Activated CD4-positive, alpha-beta T cell treated with anti-CD3 and anti-CD28 coated beads, Interleukin-2, amount 50 U/mL, for 48 hours (primary cell): ENCODE measurements at places on chromosomes 6 and 20.

DNA sequence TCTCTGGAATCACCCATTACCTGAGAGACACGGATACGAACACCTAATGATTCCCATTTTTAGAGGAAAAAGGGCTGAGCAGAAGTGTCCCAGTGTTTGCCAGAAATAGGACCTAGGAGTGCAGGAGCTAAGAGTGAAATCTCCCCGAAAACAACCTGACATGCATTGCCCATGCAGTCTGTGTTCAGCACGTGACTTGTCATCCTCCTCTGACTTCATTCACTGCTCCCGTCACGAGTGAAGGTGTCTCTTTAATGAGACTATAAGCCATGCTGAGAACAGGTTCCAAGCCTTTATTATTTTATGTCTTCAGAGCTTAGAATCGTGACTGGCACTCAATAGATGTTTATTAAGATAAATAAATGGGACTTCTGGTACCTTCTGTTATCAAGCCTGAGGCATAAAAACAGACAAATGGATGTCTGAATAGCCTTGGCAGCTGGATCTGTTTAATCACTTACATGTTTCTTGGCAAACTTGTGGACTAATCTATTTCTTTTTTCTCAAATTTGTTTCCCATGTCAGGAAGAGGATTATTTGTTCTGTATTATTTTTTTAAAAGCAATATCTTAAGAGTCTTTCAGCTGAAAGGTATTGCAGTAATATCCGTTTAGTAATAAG, 3.7 kb upstream of the MLIP start:
- no peak for DNase-seq

DNA sequence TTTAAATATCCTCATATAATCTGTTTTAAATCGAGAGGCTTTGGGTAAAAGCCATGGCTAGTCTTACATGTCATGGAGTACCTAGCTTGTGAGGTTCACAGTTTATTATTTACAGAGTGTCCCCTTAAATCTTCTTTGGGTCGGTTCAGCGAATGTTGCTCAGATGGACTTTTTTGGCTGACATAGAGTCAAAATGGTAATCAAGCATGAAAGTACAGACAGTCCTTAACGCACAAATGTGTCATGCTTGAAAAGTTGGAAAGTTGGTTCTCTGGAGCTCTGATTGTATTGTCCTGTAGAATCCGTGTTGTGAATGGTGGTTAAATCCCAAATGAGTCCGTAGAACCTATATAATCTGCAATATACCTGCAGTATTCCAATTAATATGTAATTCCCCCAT, 22.0 kb downstream of the PTPN1 start:
- no peak for DNase-seq

DNA sequence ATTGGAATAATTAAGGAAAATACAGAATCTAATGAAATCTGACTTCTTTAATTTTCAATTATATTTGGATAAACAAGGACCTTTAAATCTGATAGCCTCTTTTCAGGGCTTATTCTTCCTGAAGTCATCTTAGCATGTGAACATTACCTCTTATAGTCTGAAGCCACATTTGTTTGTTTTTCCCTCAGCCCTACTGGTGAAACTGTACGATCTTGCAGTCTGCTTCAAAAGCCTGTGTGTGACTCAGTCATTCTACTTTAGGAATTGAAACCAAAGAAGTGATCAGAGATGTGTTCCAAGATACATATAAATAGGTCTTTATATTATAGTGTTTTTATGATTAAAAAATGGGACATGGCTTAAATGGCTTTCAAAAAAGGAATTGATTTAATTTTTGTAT, 67.5 kb downstream of the MACROD2 start:
- DNase-seq: no peak

GRCh38 chr6:152416652-152417051, 220.5 kb downstream of the SYNE1 start:
- no peak for DNase-seq

DNA sequence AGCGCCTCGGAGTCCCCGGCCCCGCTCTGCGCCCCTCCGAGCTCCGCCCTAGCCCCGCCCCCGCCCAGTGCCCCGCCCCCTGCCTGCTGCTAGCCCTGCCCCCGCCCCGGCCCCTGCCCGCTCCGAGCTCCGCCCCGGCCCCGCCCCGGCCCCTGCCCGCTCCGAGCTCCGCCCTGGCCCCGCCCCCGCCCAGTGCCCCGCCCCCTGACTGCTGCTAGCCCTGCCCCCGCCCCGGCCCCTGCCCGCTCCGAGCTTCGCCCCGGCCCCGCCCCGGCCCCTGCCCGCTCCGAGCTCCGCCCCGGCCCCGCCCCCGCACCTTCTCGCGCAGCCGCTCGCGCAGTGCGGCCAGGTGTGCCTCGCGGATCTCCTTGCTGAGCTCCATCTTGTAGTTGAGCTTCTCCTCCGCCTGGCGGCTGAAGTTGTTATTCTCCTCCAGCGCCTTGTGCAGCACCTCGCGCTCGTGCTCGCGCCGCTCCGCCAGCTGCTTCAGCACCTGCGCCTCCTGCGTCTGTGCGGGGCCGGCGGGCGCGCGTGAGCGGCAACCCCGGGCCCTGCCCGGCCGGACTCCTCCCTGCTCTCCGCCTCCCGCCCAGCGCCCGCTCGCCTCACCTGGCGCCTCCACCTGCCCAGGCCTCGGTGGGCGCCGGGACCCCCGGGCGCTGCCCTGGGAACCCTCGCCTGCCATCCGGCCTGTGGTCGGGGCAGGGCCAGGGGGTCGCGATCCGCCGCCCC, 11.3 kb downstream of the STMN3 start:
- peak; percentile 97 for DNase-seq

- DNase-seq: no peak
These were observed 824.8 kb upstream of the FLRT3 start for GRCh38 chr20:15162079-15162647.

DNA sequence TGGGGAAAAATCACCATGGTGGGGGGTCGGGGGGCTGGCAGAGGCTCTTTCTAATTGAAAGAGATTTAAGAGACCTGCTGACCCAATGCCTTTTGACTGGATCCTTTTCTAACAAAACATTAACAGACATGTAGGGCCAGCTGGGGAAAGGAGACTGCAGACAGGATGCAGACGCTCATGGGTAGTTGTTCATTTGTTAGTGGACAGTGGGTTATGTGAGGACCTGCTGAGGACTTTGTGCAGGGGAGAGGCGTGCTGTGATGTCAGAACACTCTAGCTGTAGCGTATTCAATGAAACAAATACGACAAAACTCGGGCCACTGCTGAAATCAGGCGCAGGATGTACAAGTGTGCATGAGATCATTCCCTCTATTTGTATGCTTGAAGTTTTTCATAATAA, 1.2 kb downstream of the IP6K3 start:
- DNase-seq: no peak

DNA sequence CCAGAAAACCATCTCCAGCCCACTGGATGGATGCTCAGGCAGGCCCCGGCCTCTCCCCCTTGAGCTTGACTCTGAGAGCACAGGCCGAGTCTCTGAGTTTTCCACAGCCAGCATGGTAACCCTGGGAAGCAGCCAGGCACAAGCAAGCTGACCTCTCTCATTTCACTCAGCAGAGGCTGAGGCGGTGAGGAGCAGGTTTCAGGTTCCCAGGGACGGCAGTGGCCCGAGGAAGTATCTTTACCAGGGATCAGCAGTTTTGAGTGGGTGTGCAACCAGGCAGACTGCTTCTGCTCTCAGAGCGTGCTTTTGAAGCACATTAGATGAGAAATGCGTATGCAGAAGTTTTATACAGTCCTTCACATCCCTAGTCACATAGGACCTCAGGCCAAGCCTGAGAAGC, 12.6 kb downstream of the HCK start:
- no peak for DNase-seq

GRCh38 chr6:149529650-149530049, 16.2 kb downstream of the PPIL4 start:
- no peak for DNase-seq

DNA sequence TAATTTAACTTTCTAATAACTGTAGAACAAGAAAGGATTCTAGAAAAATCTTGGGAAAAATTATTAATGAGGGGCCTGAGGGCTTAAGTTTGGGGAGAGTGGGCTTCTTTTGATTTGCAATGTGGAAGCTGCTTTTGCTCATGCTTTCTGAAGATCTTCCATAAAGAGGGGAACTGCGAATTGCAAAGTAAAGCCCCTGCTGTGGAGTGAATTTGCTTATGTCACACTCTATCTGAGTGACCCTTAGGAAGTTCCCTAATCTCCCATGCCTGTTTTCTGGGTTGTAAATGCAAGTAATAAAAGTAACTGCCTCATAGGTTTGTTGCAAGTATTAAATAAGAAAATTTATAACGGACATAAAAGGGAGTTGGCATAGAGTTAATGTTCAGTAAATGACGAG, 301.2 kb downstream of the PLCB1 start:
- no peak for DNase-seq

DNA sequence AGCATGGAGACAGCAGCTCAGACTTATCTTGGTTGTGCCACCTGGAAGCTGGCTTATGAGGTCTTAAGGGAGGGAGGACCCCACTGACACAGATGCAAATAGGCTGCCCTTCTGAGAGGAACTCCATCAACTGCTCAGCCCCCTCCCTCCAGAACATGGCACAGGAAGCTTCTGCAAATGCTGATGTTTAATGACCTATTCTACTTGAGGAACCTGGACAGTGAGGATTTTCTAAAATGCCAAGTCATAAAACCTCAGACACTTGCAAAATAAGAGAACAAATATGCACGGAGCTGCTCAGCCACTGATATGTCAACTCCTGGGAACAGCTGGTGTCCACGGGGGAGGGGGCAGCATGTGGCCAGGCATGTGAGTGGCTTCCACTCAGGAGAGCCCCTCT, 3.5 kb downstream of the CST9 start:
- DNase-seq: no peak

GRCh38 chr6:156593127-156593526, 184.1 kb upstream of the ARID1B start:
- DNase-seq: no peak

- no peak for DNase-seq
These were observed 296.3 kb downstream of the OGFRL1 start for GRCh38 chr6:71584712-71585436.

GRCh38 chr6:14086701-14087100, 30.9 kb upstream of the CD83 start:
- no peak for DNase-seq

GRCh38 chr20:50067018-50067417, 45.9 kb downstream of the UBE2V1 start:
- no peak for DNase-seq

- DNase-seq: no peak
These were observed 63.8 kb downstream of the MBOAT1 start for GRCh38 chr6:20148433-20148832.

DNA sequence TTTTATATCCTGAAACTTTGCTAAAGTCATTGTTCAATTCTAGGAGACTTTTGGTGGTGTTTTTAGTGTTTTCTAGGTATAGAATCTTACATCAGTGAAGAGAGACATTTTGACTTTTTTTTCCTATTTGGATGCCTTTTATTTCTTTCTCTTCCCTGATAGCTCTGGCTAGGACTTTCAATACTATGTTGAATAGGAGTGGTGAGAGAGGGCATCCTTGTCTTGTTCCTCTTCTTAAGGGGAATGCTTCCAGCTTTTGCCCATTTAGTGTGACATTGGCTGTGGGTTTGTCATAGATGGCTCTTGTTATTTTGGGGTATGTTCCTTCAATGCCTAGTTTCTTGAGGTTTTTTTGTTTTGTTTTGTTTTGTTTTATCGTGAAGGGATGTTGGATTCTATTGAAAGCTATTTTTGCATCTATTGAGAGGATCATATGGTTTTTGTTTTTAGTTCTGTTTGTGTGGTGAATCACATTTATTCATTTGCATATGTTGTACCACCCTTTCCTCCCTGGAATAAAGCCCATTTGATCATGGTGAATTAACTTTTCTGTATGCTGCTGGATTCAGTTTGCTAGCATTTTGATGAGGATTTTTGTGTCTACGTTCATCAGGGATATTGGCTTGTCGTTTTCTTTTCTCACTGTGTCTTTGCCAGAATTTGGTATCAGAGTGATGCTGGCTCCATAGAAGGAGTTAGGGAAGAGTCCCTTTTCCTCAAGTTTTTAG, 540.1 kb upstream of the FLRT3 start:
- no peak for DNase-seq

GRCh38 chr6:137968455-137968804, 101.4 kb downstream of the TNFAIP3 start:
- no peak for DNase-seq

GRCh38 chr20:20744170-20744725, 31.8 kb upstream of the RALGAPA2 start:
- DNase-seq: no peak

- DNase-seq: no peak
These were observed 69.3 kb downstream of the HDDC2 start for GRCh38 chr6:125232466-125232865.

GRCh38 chr20:14576196-14576877, 238.9 kb upstream of the FLRT3 start:
- DNase-seq: no peak

DNA sequence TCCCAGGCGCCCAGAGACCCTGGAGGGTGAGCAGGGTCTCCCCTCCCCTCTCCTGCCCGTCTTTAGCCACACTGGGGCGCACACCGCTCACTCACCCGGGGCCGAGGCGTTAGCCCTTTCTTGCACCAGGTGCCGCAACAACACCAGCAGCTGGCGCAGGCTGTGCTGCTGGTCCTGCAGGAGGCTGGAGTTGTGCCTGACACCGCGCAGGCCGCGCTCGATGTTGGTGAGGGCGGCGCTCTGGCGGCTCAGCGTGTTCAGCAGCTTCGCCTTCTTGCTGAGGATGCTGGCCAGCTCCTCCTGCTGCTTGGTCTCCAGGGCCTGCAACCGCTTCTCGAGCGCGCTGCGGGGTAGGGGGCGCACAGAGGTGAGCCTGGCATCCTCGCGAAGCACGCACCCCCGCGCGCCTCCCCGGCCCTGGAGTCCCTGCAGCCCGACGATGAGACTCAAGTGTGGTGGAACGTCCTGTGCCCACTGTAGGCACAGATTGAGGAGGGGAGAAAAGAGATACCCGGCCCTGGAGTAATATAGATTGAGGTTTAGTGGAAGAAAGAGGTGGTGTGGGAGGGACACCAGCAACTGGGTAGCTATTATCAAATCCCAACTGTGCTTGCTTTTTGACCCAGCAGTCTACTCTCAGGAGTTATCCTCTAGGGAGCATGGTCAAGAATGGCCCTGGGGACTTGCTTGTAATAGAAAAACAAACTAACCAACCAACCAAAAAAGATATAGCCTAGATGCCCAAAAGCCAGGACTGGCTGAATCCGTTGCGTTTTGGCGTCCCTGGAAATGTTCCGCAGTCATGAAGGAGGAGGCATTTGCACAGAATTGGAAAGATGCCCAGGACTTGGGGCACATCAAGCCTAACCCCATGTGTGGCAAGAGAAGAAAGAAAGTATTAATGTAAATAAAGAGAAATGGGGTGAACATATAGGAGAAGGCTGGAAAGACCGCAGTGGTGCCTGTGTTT, 30.9 kb downstream of the ANGPT4 start:
- no peak for DNase-seq

DNA sequence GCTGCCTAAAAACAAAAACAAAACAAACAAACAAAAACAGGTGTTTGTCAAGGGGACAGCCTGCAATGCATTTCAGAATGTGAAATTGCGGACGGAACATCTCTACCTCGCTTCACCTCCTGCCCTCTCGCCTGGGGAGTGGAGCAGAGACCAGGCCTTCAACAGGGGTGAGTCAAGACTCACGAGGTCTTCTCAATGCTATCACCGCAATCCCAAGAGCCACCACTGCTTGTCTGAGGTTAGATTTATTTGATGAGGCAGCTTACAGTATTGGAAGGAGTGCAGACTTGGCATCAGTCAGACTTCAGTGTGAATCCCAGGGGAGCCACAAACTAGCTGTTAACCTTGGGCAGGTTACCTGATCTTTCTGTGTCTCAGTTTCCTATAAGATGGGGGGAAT, 7.7 kb downstream of the GABRR1 start:
- no peak for DNase-seq
